MCF 10A (cell line): ENCODE measurements at places on chromosomes 5 and 9. TPM values are rescaled to one million over a fixed set of nuclear protein-coding genes. Genes with fewer than 3 reads are reported as not detected.

The CER1 gene
- total RNA-seq, result not detected in 2 replicates

DNA sequence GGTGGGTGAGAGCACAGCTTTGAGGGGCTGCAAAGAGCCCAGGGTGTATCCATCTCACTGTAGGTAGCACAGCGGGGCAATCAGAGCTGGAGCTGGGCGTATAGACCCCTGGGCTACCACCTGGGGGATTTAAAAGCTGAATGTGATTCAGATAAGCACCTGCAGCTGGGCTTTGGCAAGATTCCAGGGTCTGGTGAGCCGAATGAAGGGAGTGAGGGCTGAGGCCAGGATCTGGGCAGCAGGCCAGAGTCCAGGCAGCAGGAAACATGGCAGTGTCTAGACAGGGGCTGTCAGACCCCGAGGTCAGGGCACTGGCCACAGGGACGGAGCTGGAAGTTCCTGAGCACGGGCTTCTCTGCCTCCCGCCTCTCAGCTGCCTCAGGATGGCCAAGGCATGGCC, 8.7 kb downstream of the ASS1 start:
- H3K4me1 ChIP-seq, result peaks cover 6% of the 10 kb centered on the region
- peaks cover 53% of the 10 kb centered on the region for H3K36me3 ChIP-seq
- DNase-seq, result peak; percentile 73
- no peak overlapping the region for H3K27ac ChIP-seq
- H3K4me3 ChIP-seq, result no peak overlapping the region

GRCh38 chr9:127005770-127006314, 91.3 kb downstream of the RALGPS1 start:
- no peaks in the 10 kb centered on the region for H3K4me1 ChIP-seq
- no peak overlapping the region for H3K27ac ChIP-seq
- peaks cover 14% of the 10 kb centered on the region for H3K27me3 ChIP-seq
- H3K4me3 ChIP-seq, result no peak overlapping the region

- no peaks in the 10 kb centered on the region for H3K27me3 ChIP-seq
- peaks cover 7% of the 10 kb centered on the region for H3K4me1 ChIP-seq
- no peak overlapping the region for H3K27ac ChIP-seq
- H3K36me3 ChIP-seq, result peaks cover 6% of the 10 kb centered on the region
Observed at GRCh38 chr5:81898403-81898802, 73.4 kb upstream of the ATG10 start.

DNA sequence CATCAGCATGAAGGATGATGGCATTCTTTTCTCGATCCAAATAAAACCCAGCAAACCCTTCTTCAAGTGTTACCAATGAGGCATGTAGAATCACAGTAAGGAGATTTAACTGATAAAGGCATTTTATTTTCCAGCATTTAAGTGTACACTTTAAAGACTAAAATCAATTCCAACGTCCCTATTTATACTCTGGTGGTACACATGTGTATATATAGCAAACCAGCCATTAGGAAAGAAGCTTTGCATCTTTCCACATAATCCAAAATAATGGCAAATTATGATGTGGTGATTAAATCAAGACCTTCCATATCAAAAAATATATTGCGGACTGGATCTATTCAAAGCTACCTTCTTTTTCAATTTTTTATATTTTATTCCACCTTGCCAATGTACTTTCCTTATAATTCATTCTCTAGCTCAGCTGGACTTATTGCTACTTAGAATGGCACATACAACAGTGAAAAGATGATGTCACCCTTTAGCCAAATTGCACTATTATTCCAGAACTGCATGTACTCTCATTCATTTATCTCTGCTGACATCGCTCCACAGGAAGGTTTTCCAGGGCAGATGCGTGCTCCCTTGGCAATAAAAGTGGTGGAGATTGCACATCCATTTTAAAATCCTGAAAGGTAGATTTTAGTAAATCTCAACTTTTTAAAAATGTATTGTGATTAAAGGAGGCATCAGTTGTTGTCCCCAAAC, 63.3 kb upstream of the SLC30A5 start:
- H3K27me3 ChIP-seq, result peaks cover 19% of the 10 kb centered on the region
- DNase-seq, result no peak
- H3K36me3 ChIP-seq, result no peaks in the 10 kb centered on the region
- H3K4me3 ChIP-seq, result no peak overlapping the region
- H3K4me1 ChIP-seq, result peaks cover 15% of the 10 kb centered on the region

- H3K36me3 ChIP-seq, result no peaks in the 10 kb centered on the region
- peak; percentile 12 for DNase-seq
- H3K27ac ChIP-seq, result no peak overlapping the region
- no peak overlapping the region for H3K4me3 ChIP-seq
- no peaks in the 10 kb centered on the region for H3K27me3 ChIP-seq
Observed at GRCh38 chr9:79353856-79354520, 217.8 kb upstream of the TLE4 start.

GRCh38 chr9:89515416-89515815, 17.5 kb upstream of the SEMA4D start:
- DNase-seq, result no peak
- peaks cover 10% of the 10 kb centered on the region for H3K4me1 ChIP-seq
- no peak overlapping the region for H3K4me3 ChIP-seq
- H3K27ac ChIP-seq, result no peak overlapping the region
- H3K27me3 ChIP-seq, result peaks cover 20% of the 10 kb centered on the region

- H3K4me3 ChIP-seq, result no peak overlapping the region
- H3K27me3 ChIP-seq, result no peaks in the 10 kb centered on the region
- no peaks in the 10 kb centered on the region for H3K4me1 ChIP-seq
- peak overlapping the region; percentile 8 for H3K27ac ChIP-seq
- no peaks in the 10 kb centered on the region for H3K36me3 ChIP-seq
Observed at GRCh38 chr5:167678481-167678880, 613.0 kb upstream of the WWC1 start.

DNA sequence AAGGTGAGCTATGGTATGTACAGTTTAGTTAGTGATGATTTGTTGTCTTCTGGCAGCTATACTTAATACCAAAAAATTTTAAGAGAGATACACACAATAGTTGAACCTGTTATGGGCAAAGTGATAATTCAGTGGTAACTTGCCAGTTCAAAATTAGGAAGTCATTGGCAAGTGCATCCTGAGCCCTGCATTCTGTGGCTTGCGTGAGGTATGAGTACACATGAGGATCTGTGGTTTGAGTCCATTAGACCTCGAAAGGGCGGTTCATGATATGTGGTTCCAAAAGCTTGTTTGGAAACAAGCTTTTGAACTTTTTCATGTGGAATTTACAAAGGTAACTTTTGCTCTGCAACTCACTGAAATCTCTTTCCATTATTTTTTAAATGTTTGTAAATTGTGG, 47.0 kb downstream of the GPR21 start:
- H3K4me1 ChIP-seq, result no peaks in the 10 kb centered on the region
- H3K4me3 ChIP-seq, result no peak overlapping the region
- no peak for DNase-seq
- peaks cover 73% of the 10 kb centered on the region for H3K36me3 ChIP-seq
- H3K27ac ChIP-seq, result no peak overlapping the region
- no peaks in the 10 kb centered on the region for H3K27me3 ChIP-seq

- no peaks in the 10 kb centered on the region for H3K36me3 ChIP-seq
- DNase-seq, result peak; percentile 75
- H3K4me1 ChIP-seq, result peaks cover 16% of the 10 kb centered on the region
- H3K4me3 ChIP-seq, result no peak overlapping the region
- H3K27me3 ChIP-seq, result no peaks in the 10 kb centered on the region
Observed at GRCh38 chr5:147887026-147887627, 8.6 kb downstream of the SCGB3A2 start.

DNA sequence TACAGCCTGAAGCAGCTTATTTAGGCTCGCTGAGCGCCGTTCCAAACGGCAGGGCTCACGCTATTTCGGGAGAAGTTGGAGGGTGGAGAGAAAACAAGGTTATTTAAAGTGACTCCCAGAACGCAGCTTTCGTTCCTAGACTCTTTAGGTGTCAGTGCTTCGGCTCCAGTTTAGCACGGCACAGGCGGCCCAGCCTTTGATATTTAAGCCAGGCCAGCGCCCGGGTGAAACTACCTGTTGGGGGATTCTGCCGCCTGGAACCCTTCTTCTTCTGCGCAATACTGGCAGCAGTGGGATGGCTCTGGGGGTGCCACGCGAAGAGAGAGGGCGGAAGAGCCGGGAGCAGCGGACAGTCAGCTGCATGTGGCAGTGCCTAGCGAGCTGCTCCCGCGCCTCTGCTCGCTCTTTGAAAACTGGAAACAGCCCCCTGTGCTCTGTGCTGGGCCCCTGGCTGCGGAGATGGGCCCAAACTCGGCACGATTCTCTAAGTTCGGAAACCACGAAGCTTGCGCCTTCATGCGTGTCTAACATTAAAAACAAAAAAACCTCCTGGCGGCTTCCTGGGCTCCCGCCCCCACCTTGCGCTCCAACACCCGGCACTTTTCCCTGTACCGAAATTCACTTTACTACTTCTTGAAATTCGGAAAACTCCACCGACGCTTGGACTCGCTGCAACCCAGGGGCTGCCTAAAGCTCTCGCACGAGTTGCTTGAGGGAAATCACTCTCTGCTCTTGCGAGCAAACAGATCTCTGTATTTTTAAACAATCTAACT, 34.6 kb upstream of the NFIB start:
- H3K27ac ChIP-seq, result peak overlapping the region; percentile 33
- H3K36me3 ChIP-seq, result no peaks in the 10 kb centered on the region
- H3K4me3 ChIP-seq, result peak overlapping the region; percentile 69

DNA sequence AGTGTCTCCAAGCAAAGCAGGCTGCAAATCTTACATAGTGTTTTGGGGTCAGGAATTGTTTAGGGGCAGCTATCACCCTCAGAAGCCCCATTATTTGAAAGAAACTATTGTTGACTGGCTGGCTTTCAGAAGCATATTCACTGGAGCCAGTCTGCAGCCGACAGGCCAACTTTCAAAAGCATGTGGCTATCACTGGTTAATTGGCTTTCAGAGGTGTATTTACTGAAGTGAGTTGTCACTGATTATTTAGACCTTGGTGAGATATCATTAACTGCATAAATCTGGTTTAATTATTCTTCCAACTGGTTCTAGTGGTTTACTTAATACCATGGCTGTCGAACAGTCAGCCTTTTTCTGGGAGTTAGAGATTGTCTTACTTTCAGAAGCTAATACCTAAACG, 247.0 kb downstream of the CWC27 start:
- H3K4me1 ChIP-seq, result no peaks in the 10 kb centered on the region
- DNase-seq, result no peak
- H3K27me3 ChIP-seq, result no peaks in the 10 kb centered on the region
- H3K36me3 ChIP-seq, result no peaks in the 10 kb centered on the region
- no peak overlapping the region for H3K27ac ChIP-seq

DNA sequence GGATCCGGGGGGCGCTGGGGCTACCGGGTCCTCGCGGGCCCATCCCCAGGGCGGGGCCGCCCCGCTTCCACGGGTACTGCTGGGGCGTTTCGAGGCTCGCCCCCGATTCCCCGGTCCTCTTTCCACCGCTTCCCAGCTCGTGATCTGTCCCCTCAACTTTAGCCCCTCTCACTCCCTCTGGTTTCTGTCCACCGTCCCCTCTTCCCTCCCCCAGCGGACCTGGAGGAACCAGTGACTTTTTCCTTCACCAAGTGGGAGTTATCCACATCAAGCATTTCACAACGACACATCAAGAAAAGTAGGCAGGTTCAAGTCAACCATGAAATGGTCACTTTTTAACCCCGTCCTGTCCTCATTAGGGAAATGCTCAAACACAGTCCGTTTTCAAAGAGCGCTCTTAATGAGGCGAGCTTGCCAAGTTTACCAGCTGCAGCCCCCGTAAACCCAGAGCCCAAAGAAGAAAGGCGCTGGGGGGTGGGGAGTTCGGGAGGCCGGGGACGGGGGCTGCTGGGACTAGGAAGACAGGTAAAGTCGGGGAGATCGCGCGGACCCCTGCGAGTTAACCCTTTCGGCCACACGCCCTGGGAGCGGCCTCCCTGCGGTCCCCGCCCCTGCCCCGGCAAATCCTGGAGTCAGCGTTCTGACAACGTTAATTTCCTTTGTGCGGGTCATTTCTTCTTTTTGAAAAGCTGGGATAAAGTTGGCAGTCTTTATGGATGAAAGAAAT, 2.1 kb upstream of the NFIB start:
- DNase-seq, result peak; percentile 69
- H3K36me3 ChIP-seq, result peaks cover 7% of the 10 kb centered on the region
- peak overlapping the region; percentile 72 for H3K27ac ChIP-seq
- H3K27me3 ChIP-seq, result no peaks in the 10 kb centered on the region

- no peak overlapping the region for H3K27ac ChIP-seq
- DNase-seq, result no peak
- no peaks in the 10 kb centered on the region for H3K27me3 ChIP-seq
- no peaks in the 10 kb centered on the region for H3K36me3 ChIP-seq
- H3K4me3 ChIP-seq, result no peak overlapping the region
Observed at GRCh38 chr9:118306801-118307200, 602.6 kb downstream of the TLR4 start.
